GM23338 (cell line): ENCODE measurements at places on chromosomes 1 and 21. TPM values are rescaled to one million over a fixed set of nuclear protein-coding genes. Genes with fewer than 3 reads are reported as not detected.

Gene THAP3
- total RNA-seq, result 15.1 and 18.6 TPM in 2 replicates

Gene MCOLN3
- total RNA-seq, result 4.4 and 7.2 TPM in 2 replicates

Gene KANK4
- 0.19 and 0.42 TPM in 2 replicates for total RNA-seq

DNA sequence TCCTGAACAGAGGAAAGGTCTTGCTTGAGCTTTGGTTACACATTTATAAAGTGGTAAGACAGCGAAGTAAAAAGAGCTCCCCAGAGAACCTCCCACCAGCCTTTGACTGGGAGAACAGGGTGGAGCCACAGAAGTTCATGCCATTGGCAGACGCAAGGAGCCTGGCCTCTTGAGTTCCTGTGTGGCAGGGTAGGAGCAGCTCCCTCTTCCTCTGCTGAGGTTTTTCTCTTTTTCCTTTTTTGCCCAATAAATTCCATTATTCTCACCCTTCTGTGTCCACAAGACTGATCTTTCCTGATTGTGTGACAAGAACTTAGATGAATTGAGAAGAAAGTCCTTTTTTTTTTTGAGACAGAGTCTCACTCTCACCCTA is 4.3 kb downstream of the THEM4 start:
- H3K27me3 ChIP-seq, result no peaks in the 10 kb centered on the region
- peaks cover 22% of the 10 kb centered on the region for H3K36me3 ChIP-seq
- no peak for DNase-seq
- H3K4me3 ChIP-seq, result no peak overlapping the region
- H3K4me1 ChIP-seq, result peaks cover 4% of the 10 kb centered on the region; the same call in 1 of the 2 replicates
- no peak overlapping the region for H3K27ac ChIP-seq

DNA sequence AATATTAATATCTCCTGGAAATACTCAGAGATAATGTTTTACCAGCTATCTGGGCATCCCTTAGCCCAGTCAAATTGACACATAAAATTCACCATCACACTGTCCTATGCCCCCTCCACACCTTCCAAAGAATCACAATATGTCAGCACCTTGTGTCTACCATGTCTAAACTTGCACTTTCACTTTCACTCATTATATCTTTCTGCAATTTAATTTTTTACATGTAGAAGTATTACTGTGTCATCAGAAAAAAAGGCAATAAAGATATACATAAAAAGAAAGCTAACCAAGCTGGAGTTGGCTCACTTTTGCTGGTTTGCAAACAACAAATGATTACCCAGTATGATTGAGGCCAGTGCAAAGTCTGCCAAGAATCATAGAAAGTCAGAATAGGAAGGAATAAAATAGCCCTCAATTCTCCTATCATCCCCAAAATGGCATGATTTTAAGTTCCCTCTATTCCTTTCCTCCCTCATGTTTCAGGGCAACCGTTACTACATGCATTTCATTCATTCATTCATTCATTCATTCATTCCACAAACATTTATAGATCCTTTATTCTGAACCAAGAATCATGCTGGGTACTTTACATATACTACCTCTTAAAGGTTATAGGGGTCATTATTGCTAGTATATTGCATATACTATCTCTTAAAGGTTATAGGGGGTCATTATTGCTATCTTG is 5.9 kb upstream of the LUZP1 start:
- H3K27me3 ChIP-seq, result peaks cover 32% of the 10 kb centered on the region
- H3K4me3 ChIP-seq, result no peak overlapping the region

- no peak overlapping the region for H3K4me3 ChIP-seq
- no peak for DNase-seq
- H3K4me1 ChIP-seq, result no peaks in the 10 kb centered on the region
- H3K36me3 ChIP-seq, result no peaks in the 10 kb centered on the region
- no peak overlapping the region for H3K27ac ChIP-seq
- H3K27me3 ChIP-seq, result no peaks in the 10 kb centered on the region
Observed at GRCh38 chr1:89659322-89660081, 26.6 kb downstream of the LRRC8C start.

DNA sequence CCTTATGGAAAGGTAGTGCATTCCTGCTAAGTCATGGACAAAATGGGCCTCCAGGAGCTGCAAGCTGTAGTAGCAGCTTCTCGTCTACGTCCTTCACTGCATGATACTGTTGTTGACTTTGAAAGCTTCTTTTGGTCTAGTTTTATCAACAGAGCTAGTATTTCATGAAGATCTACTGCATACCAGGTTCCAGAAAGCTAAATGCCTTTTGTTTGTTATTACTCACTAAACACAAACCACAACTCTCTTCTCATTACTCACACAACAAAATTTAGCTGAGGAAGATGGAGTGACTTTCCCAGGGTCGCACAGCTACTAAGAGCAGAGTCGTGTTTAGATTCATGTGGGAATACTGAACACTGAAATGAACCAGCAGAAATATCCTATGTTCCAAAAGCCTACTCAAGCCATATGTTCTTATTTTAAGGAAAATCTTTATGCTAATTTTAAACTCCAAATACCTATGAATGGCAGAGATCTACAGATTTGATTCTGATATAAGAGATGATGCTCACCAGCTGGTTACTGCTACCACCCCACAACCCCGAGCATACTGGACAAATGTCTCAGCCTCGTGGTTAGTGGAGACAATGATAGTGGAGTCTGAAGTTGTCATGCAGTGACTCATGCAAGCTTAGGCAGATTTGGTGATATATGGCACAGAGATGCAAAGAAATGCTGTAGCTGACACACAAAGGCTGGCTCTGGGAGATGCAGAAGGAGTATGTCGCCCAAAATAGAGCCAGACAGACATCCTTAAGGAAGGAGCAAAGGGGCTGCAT is 20.6 kb downstream of the PGBD2 start:
- no peaks in the 10 kb centered on the region for H3K36me3 ChIP-seq
- H3K27me3 ChIP-seq, result no peaks in the 10 kb centered on the region
- no peak overlapping the region for H3K27ac ChIP-seq

DNA sequence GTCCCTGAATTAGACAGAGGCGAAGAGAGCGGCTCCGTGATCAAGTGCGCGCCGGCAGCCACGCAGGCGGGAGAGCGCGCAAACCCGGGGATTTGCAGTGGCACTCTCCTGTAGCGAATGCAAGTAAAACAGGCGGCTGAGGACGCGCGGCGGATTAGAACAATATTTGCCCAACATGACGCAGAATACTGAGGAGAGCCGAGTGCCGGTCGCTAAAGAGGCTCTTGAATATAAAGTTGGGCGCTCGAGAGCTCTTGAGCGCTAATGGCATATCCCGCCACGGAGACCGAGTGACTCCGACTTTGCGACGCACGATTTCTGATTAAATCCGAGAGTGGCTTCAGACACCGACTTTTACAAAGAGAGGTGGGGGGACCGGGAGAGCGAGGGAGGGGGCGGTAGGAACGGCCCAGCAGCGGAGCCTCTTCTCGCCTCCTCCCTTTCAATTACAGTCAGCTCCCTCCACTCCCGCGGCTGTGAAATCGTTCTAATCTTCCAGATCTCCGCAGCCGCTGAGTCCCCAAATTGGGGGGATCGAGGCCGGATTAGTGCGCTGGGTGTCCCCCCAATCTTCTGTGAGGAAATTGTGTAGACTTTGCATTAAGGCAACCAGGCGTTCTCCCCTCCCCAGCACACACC is 2.3 kb downstream of the PAX7 start:
- peak overlapping the region; percentile 47 for H3K4me3 ChIP-seq
- peak; percentile 61 for DNase-seq
- H3K27me3 ChIP-seq, result peaks cover 99% of the 10 kb centered on the region
- no peak overlapping the region for H3K27ac ChIP-seq
- no peaks in the 10 kb centered on the region for H3K36me3 ChIP-seq

GRCh38 chr1:153040950-153041631 is at the start of gene SPRR2D:
TSS of gene SPRR2D (minus strand) at chr1:153041120. CDS start at chr1:153040346, 774 bp downstream.
- no peaks in the 10 kb centered on the region for H3K27me3 ChIP-seq
- no peaks in the 10 kb centered on the region for H3K36me3 ChIP-seq
- H3K4me3 ChIP-seq, result no peak within 1 kb of the TSS
- H3K4me1 ChIP-seq, result no peaks in the 10 kb centered on the region

DNA sequence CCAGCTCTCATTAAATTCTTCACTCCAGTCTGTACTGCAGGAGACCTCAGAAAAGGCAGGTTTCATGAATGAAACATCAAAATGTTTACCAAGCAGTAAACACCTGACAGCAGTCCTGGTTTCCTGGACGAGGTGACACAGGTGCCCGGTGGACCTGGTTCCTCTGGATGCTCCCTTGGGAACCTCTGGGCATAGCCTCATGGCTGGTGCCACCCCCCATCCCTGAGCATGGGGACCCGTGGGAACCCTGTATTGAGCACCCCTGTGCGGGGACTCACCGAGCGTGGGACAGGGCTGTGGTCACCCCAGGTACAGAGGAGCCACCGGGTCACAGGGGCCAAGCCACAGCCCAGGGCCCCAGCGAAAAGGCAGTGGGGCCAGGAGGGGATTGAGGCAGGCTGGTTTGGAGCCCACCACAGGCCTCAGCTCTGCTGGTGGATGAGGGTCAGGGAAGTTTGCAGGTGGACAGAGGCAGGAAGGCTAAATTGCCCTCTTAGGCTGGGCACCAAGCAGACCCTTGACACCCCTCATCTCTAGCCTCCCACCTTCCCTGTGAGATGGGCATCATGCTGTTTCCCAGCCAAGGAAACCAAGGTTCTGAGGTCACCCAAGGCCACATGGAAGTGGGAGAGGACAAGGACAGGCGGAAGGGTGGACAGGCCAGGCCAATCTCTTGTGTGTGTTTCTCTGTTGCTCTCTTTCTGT is 158.4 kb downstream of the PTPRU start:
- no peak overlapping the region for H3K4me3 ChIP-seq
- DNase-seq, result no peak
- H3K4me1 ChIP-seq, result no peaks in the 10 kb centered on the region
- H3K27ac ChIP-seq, result no peak overlapping the region

GRCh38 chr1:9774712-9775679 is 48.8 kb downstream of the CLSTN1 start:
- H3K27ac ChIP-seq, result peak overlapping the region; percentile 47
- DNase-seq, result no peak
- no peaks in the 10 kb centered on the region for H3K27me3 ChIP-seq
- H3K36me3 ChIP-seq, result peaks cover 11% of the 10 kb centered on the region; the same call in 1 of the 2 replicates

DNA sequence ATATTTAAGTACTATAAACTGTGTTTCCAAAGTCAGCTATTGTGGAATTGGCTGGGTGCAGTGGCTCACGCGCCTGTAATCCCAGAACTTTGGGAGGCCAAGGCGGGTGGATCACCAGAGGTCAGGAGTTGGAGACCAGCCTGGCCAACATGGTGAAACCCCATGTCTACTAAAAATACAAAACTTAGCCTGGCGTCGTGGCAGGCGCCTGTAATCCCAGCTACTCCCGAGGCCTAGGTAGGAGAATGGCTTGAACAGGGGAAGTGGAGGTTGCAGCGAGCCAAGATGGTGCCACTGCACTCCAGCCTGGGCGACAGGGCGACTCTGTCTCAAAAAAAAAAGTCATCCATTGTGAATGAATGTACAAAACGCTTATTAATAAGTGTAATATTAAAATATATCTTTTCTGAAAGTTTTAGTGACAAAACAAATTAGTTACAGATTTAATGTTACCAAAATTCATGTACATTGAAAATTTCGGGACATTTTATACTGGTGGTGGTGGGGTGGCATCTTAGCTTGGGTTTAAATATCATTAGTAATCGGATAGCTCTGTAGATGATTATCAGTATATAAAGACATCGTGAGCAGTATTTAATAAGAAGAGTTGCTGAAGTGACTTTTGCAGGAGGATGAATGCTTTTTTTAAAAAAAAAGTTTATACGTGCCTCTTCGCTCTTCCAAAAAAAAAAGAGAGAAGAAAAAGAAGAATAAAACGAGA is 503 bp upstream of the SRSF11 start:
- peak overlapping the region; percentile 98 for H3K27ac ChIP-seq
- peaks cover 4% of the 10 kb centered on the region; the same call in 1 of the 2 replicates for H3K36me3 ChIP-seq
- H3K4me1 ChIP-seq, result peaks cover 8% of the 10 kb centered on the region; the same call in 1 of the 2 replicates
- H3K4me3 ChIP-seq, result peak overlapping the region; percentile 81
- no peaks in the 10 kb centered on the region for H3K27me3 ChIP-seq
- DNase-seq, result peak; percentile 8

DNA sequence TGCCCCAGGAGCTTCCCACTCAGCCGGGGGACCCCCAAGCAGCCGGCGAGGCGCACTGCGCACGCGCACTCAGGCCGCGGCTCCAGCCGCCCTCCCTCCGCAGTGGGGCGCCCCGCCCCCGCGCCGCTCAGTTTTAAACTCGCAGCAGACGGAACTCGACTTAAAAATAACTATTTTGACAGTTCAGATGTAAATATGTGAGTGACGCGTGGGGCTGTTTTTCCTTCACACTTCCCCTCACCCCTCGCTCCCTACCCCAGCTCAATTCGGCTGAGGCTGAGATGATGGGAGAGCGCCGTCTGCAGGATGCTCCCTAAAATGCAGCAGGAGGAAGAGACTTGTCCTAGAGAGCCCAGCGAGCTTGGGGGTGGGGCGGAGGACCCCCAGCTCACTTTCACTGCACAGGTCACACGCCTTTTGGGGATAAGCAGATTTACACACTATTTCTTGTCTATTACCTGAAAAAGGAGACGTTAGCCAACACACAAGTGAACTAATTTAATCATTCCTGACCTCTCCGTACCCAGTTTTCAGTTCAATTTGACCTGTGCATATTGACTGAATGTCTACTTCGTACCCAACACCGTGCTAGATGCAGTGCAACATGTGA is 8.9 kb upstream of the LEMD1 start:
- peak overlapping the region; percentile 81 for H3K4me3 ChIP-seq
- H3K27me3 ChIP-seq, result peaks cover 23% of the 10 kb centered on the region
- H3K27ac ChIP-seq, result no peak overlapping the region
- no peaks in the 10 kb centered on the region for H3K36me3 ChIP-seq
- peak; percentile 88 for DNase-seq

DNA sequence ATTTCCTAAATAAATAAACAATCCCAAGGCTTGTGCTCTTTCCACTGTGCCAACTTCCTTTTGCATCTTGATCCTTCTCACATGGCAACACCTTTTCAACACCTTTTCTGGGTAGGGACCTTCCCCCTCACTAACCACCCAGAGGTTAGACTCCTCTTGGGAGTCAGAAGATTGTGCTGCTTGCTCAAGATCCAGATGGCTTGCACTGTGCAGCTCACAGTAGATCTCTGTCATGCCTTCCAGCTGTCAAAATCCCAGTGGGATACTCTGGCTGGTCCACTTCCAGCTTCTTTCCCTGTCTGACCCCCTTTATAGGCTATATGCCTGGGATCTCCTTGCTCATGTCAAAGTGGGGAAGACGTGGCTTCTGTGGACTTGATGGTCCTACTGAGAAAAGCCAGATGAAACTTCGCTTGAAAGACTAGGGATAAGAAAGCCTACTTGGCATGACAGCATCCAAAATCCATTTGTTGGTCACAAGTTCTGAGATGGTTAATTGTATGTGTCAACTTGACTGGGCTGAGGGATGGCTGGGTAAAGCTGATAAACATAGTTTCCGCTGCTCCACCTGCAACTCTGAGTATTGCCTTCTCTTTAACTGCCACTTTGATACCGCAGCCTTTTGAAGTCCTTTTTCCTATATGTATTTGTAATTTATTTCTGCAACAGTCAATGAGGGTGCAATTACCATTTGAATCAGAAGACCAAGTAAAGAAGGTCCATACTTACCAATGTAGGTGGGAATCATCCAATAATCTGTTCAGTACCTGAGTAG is 74.5 kb downstream of the S1PR1 start:
- no peak for DNase-seq
- no peaks in the 10 kb centered on the region for H3K36me3 ChIP-seq
- H3K4me1 ChIP-seq, result peaks cover 15% of the 10 kb centered on the region
- H3K27me3 ChIP-seq, result no peaks in the 10 kb centered on the region
- H3K27ac ChIP-seq, result no peak overlapping the region
